ENCODE measurements at places on chromosomes 3 and 15. TPM values are rescaled to one million over a fixed set of nuclear protein-coding genes. Genes with fewer than 3 reads are reported as not detected.

DNA sequence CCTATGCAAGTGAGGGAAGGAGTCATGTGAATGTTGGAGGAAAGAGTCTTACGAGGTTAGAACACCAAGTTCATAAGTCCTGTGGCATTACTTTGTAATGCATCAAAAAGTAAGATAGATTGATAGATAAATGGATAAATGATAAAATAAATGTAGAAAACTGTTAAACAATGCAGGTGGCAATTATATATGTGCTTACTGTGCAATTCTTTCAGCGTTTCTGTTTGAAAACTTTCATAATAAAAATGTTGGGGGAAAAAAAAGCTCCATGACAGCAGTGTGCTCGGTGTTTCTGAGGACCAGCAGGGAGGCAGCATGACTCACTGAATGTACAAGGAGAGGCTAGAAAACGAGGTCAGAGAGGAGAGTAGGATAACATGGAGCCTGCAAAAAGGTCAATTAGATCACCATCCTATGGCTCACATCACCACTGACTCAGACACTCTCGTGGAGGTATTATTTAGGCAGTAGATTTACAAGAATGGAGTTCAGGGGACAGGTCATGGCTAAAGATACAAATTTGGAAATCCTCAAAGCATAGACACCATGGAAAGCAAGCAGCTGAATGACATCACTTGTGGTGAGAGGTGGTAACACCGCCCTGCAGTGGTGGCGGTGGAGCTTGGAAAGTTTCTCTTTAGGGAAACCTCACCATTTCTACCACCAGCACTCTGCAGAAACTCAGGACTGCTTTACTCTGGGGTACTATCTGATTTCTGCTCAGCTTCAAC lies 219.8 kb downstream of the CTNNB1 start:
- no peak overlapping the region for H3K27ac ChIP-seq
- H3K27me3 ChIP-seq: peaks cover 3% of the 10 kb centered on the region
- no peaks in the 10 kb centered on the region for H3K36me3 ChIP-seq
- peaks cover 4% of the 10 kb centered on the region for H3K4me1 ChIP-seq

GRCh38 chr3:186385856-186386602 lies 24.0 kb upstream of the DGKG start:
- no peaks in the 10 kb centered on the region for H3K27me3 ChIP-seq
- DNase-seq: no peak
- no peak overlapping the region for H3K4me3 ChIP-seq
- no peak overlapping the region for H3K27ac ChIP-seq
- H3K36me3 ChIP-seq: no peaks in the 10 kb centered on the region
- H3K4me1 ChIP-seq: no peaks in the 10 kb centered on the region

DNA sequence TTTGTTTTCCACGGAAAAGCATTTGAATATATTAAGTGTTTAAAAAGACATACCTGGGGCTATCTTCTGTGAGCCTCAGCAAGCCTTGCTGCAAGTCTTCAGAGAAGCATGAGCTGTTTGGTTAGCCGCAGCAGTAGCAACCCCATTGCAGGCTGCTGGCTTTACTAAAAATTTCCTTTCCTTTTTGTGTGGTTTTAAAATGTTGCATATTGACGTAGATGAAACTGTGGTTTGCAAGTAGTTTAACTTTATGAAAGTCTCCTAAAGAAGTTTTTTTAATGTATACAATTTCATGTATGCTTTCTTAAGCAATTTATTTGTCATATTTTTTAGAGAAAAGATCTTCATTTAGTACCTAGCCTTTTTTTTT lies at the start of gene GPR171:
Gene GPR171 (minus strand): TSS at position 166 of the 370 bp plus-strand sequence. CDS start 3,830 bp downstream, outside the sequence.
- H3K27me3 ChIP-seq: peaks cover 2% of the 10 kb centered on the region
- no peaks in the 10 kb centered on the region for H3K4me1 ChIP-seq
- DNase-seq: no peak
- no peak within 1 kb of the TSS for H3K4me3 ChIP-seq
- H3K27ac ChIP-seq: no peak within 1 kb of the TSS

DNA sequence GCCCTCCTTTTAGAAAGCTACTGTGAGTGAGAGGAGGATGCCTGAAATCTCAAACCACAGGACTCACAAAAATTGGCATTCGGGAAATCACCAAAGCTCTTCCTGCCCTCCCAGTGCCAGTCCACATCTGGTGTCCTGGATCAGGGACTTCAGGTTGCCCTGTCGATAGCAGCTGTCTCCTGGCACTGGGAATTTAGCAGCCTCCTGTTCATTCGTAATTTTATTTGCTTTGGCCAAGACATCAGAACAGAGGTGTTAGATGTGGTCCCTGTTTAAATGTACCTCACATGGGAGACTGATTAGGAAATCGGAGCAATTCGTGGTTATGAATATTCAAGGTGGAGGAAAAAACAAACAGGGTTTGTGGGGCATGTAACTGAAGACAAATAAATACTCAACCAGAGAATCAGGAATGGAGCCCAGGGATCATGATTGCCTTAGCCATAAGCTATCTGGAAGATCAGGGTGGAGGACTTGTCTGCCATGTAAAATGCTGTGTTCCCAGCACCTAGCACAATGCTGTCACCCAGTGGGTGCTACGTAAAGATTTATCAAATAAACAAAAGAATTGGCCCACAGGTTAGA lies 265.2 kb upstream of the PROK2 start:
- H3K4me3 ChIP-seq: no peak overlapping the region
- no peaks in the 10 kb centered on the region for H3K27me3 ChIP-seq
- no peak for DNase-seq
- no peak overlapping the region for H3K27ac ChIP-seq
- no peaks in the 10 kb centered on the region for H3K36me3 ChIP-seq
- H3K4me1 ChIP-seq: no peaks in the 10 kb centered on the region

- H3K4me1 ChIP-seq: no peaks in the 10 kb centered on the region
- no peaks in the 10 kb centered on the region for H3K36me3 ChIP-seq
- peaks cover 2% of the 10 kb centered on the region for H3K27me3 ChIP-seq
- no peak for DNase-seq
These were observed 7.6 kb downstream of the GDPGP1 start for GRCh38 chr15:90241343-90242192.

- H3K4me3 ChIP-seq: no peak overlapping the region
- H3K36me3 ChIP-seq: no peaks in the 10 kb centered on the region
- DNase-seq: no peak
These were observed 95.4 kb upstream of the CADPS start for GRCh38 chr3:62970648-62971047.

DNA sequence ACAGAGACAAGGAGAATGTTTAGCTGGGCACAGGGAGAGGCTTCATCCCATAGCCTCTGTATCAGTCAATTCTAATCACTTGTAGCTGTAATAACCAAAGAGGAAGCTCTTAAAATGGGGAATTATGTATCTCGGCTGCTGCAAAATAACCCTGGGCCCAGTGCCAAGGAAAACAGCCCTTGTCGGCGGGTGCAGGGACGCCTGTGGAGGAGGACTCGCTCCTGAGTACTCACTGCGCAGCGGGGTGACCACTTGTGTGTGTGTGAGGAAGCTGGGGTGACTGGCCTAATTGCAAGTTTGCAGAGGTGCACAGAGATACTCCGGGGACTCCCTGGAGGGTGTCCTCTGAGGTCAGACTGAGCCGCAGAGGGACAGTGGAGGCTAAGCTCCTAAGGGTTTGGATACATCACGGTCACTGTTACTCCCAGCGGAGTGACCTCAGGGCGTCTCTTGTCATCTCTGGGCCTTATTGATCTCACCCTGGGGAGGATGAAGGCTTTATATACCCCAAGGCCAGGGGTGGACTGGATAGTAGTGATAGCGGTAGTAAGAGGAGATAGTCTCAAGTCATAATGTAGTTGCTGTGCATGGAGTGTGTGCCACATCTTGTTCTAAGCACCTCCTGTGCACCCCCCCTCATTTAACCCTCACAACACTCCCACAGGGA lies 37.2 kb downstream of the SLC6A6 start:
- peaks cover 4% of the 10 kb centered on the region for H3K27me3 ChIP-seq
- peaks cover 5% of the 10 kb centered on the region for H3K36me3 ChIP-seq
- DNase-seq: no peak
- H3K4me1 ChIP-seq: peaks cover 11% of the 10 kb centered on the region
- no peak overlapping the region for H3K27ac ChIP-seq

DNA sequence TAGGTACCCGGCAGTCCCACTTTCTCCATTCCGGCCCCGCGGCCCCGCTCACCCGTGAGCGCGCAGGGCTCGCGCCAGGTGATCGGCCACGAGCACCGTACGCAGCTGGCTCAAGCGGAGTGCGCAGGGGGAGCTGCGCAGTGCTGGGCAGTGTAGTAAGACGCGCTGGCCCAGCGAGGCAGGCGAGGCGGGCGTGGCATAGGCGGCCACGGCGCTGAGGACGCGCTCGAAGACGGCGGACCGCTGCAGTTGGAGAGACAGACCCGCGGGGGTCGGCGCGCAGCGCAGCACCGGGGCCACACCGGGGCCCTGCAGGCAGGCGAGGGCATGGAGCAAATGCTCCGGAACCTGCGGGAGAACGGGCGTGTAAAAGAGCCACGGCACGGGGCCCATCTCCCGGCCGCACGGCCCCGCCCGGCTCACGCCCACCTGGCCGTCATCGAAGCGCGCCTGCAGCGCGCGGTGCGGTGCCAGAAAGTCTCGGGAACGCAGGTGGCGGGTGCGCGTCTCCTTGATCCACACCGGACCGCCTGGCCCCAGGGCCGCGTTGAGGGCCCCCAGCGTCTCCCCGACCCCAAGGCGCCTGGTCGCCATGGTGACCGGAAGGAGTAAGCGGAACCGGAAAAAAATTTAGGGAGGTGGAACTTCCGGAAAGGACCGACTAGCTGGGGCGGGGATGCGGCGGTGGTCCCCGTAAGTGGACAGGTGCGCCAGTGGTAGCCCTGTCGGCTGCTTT lies at the start of gene DALRD3:
Gene DALRD3 (minus strand): TSS at position 610 of the 736 bp plus-strand sequence. CDS start 16 bp downstream, at position 594.
- H3K27me3 ChIP-seq: peaks cover 18% of the 10 kb centered on the region
- H3K4me1 ChIP-seq: peaks cover 6% of the 10 kb centered on the region
- H3K27ac ChIP-seq: peak within 1 kb of the TSS; percentile 78

GRCh38 chr3:134901461-134901860 lies 106.4 kb downstream of the EPHB1 start:
- H3K27me3 ChIP-seq: peaks cover 1% of the 10 kb centered on the region
- no peak overlapping the region for H3K27ac ChIP-seq
- H3K4me3 ChIP-seq: no peak overlapping the region

The ACOX2 gene
- 0.59 TPM for total RNA-seq

The RBM6 gene
- 169 TPM for total RNA-seq

The C3orf80 gene
- total RNA-seq: 0.34 TPM

Data from glutamatergic neuron (in vitro differentiated cells).